ENCODE measurements at places on chromosomes 7 and 10. TPM values are rescaled to one million over a fixed set of nuclear protein-coding genes. Genes with fewer than 3 reads are reported as not detected.

Gene CDHR1
- total RNA-seq, result 0.13 TPM

Gene SFRP4
- 3.7 TPM for total RNA-seq

Gene FAM25A
- total RNA-seq, result not detected

Gene GBX1
- 0.09 TPM for total RNA-seq

Gene MEOX2
- not detected for total RNA-seq
